NCI-H1105 (cell line): ENCODE measurements at places on chromosomes 2 and 18.

DNA sequence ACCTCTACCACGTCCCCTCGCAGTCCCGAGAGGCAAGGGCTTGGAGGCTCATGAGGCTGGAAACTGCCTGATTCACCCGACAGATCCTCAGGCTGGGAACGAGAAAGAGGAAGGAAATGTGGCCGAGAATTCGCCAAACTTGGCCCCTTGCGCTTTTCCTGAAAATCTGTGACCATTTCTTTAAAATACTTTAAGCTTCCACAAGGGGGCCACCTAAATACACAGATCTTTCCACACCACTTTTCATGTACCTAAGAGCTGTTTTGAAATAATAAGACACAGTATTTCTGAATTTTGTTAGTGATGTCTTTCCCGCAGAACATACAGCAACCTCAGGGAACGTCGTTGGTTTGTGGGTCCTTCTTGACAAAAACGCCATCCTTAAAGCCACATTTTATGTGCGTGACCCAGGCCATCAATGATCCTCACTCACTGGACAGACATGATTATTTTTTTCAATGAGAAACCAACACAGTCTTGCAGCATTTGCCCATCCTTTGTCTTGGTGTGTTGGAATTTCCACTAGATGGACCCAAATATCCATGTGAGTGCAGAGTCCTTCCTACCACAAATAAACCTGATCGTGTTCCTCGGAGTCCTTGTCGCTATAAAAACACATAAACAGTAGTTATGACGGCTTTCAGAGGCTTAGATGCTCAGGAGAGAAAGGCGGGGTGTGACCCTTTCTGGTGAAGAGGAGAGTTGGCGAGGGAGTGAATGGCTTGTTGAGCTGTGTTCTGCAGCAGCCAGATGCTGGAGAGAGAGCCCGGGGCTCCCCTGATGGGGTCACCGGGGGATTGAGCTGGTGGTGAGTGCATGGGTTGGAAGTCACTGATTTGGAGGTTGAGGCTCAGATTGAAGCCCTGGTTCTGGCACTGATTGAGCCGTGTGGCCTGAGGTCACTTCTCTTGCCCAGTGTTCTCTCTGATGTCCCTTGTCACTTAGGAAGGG, 25.0 kb downstream of the DCDC2C start:
- DNase-seq = peak; percentile 28

- no peak for DNase-seq
These were observed 142.4 kb downstream of the NEDD4L start for GRCh38 chr18:58186258-58186948.

- peak; percentile 33 for DNase-seq
These were observed 549.0 kb upstream of the VRK2 start for GRCh38 chr2:57497489-57498096.

- DNase-seq = no peak
These were observed 68.1 kb upstream of the SPRED2 start for GRCh38 chr2:65500310-65501040.

GRCh38 chr2:152093464-152093863, 5.4 kb downstream of the CACNB4 start:
- peak; percentile 86 for DNase-seq

GRCh38 chr18:73446502-73446901, 578.7 kb upstream of the NETO1 start:
- DNase-seq = no peak

- no peak for DNase-seq
These were observed 1.2 kb downstream of the ERMN start for GRCh38 chr2:157324331-157324843.

- DNase-seq = no peak
These were observed 230.7 kb downstream of the TXNL1 start for GRCh38 chr18:56407646-56408180.

GRCh38 chr2:74696829-74697228, 42.8 kb downstream of the SEMA4F start:
- no peak for DNase-seq

- DNase-seq = no peak
These were observed 34.6 kb downstream of the GREB1 start for GRCh38 chr2:11568436-11568835.

DNA sequence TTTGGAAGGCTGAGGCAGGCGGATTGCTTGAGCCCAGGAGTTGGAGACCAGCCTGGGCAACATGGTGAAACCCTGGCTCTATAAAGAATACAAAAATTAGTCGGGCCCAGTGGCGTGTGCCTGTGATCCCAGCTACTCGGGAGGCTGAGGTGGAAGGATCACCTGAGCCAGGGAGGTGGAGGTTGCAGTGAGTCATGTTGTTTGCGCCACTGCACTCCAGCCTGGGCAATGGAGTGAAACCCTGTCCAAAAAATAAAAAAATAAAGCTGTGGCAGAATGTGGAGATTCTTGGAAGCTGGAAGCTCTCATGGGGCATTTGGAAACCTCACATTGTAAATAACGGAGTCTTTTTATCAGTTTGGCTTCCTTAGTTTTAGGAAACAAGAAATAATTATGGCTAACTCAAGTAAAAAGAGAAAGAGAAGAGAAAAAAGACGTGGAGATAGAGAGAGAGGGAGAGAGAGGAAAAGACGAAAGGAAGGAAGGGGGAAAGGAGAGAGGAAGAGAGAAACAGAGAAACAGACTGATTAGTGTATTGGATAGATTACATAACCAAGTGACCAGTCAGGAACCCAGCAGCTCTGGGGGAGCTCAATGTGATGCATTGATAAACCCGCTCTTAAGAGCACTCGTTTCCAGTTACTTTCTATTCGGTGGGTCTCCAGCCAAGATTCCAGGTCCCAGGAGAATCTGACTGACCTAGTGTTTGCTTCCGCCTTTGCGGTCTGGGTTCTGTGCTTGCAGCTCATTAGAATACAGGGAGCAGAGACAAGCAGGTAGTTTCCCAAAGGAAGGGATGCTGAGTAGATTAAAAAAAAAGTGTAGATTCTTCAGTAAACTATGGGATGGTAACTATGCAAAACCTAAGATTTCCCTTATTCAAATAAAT, 1.1 kb upstream of the SPAST start:
- DNase-seq = peak; percentile 28

DNA sequence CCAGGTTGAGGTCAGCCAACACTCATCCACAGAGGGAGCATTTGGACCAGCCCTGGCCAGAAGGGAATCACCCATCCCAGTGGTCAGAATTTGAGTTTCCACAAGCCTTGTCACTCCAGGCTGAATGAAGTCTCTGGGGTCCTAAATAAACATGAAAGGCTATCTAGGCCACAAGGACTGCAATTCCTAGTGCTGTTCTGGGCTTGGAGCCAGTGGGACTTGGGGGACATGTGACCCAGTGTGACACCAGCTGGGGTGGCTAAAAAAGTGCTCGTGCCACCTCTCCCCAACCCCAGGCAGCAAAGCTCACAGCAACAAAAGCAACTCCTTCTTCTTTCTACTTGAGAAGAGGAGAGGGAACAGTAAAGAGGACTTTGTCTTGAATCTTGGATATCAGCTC, 91.7 kb downstream of the MDH1 start:
- DNase-seq = no peak

DNA sequence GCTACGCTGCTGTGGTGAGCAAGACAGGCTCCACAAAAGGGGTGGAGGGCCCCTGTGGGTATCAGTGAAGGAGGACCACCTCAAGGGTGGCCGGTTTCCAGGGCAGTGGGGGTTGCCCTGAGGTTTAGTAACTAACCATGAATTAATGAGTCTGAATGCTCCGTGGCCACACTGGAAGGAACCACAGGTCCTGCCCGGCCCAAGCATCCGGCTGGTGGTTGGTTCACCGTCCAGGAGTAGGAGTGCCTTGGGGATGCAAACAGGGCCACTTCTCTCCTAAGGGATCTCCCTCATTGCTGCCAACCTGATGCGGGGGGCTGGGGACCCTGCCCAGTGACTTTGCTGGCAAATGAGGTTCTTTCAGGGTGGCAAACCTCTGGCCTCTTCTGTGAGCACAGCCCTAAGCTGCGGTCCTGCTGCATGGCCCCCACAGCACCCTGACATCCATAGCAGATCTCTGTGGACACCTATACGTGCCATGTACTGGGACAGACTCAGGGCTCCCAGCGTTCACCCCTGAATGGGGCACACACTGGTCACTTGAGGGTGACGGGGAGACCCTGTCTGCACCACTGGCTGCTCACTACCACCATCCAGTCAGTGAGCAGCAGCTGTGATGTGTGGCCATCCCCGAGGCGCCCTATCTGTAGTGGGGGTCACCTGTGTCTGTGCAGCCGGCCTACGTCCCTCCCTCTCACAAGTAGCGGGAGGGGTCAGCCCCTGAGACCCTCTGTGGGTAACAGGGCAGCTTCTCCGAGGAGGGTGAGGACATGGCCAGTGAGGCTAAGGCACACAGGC, 41.6 kb downstream of the HS6ST1 start:
- no peak for DNase-seq

DNA sequence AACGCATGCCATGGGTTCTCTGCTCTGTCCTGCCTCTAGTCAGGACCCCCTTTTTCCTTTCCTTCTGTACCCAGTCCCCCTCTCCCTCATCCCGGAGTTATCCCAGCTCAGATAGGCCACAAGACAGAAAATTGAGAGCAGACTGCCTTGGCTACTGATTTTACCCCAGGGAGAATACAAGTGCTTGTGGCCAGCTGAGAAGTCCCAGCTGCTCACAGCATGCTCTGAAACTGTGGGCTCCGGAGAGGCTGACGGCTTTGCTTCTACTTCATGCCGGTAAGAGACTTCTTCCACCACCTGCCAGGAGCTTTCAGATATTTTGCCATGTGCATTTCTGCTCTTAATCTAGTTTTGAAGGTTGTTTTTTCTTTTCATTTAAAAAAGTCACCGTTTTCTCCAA, 20.0 kb upstream of the SIX2 start:
- DNase-seq = no peak

- DNase-seq = no peak
These were observed 16.9 kb upstream of the FN1 start for GRCh38 chr2:215452725-215453124.

- DNase-seq = no peak
These were observed 31.6 kb downstream of the RAB27B start for GRCh38 chr18:54859667-54860421.
